ENCODE measurements at places on chromosomes 5 and 9. TPM values are rescaled to one million over a fixed set of nuclear protein-coding genes. Genes with fewer than 3 reads are reported as not detected.

Gene SPINK6
- polyA plus RNA-seq, result not detected

Gene PTPN3
- polyA plus RNA-seq, result not detected

Gene TNFSF8
- 3.5 TPM for polyA plus RNA-seq

Gene IL5
- not detected for polyA plus RNA-seq

Gene WNK2
- polyA plus RNA-seq, result 0.18 TPM

Gene TXNDC8
- polyA plus RNA-seq, result not detected

All from IgD-negative memory B cell (primary cell).